ENCODE measurements at places on chromosomes 6 and 20.

DNA sequence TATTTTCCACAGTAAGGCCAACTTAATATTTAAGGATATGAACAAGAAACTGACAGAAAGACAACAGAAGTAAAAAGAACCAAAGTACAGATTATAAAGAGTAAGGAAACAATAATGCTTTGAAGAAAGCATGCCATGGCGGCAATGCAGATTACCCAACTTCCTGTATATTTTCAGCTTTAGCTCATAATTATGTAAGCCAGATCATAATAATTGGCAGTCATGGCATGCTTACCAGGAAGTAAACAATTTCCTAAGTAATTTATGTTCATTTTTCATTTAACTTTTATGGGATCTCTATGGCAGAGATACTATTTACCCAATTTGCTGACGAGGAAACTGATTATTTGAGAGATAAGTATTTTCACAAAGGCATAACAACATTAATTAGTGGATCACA lies 988.7 kb downstream of the HACE1 start:
- no peak for DNase-seq

- no peak for DNase-seq
These were observed 1.9 kb downstream of the MRAP2 start for GRCh38 chr6:84035484-84035883.

DNA sequence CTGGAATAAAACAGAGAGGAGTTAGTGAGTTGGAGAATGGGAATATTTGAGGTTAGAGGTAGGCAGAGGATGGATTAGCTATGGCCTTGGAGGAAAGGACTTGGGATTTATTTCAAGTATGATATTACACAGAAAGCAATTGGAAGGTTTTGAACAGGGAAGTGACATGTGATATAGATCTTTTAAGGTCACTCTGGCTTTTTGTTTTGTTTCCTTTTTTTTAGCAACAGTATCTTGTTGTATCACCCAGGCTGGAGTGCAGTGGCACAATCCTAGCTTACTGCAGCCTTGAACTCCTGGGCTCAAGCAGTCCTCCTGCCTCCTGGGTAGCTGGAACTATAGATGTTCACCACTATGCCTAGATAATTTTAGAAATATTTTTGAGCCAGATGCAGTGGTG lies 190.3 kb downstream of the UTRN start:
- DNase-seq: no peak

DNA sequence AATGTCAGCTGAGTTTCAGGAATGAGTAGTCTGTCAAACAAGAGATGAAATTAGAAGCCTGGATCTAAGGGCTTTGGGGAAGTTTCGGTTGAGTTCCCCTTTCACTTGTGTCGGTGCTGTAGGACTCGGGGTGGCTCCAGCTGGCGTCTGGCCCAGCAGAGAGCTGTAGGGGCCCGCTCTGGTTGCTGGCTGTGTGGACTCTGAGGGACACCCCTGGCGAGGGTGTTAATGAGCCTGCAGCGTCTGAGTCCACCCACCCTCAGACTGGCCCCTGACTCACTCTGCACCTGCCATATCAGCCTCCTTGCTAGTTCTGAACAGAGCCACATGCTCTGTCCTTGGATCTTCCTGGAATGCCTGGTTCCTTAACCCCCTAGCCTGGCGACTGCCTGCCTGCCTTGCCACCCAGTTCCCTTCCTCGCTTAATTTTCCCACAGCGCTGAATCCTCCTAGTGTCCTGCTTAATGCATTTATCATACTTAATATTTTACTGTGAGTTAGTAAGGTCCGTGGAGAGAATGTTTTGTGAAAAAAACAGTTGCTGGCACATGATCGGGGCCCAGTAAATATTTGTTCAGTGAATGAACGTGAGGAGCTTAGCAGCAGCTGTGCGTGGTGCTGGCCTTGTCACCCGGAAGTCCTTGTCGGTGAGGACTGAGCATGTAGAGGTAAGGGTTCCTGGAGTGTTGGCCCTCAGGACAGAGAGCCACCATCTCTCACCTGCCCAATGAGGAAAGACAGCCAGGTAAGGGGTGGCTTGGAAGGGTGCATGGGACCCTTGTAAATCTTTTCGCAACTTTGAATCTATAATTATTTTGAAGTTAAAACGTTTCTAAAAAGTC lies 1.6 kb downstream of the DNAJC5 start:
- no peak for DNase-seq

DNA sequence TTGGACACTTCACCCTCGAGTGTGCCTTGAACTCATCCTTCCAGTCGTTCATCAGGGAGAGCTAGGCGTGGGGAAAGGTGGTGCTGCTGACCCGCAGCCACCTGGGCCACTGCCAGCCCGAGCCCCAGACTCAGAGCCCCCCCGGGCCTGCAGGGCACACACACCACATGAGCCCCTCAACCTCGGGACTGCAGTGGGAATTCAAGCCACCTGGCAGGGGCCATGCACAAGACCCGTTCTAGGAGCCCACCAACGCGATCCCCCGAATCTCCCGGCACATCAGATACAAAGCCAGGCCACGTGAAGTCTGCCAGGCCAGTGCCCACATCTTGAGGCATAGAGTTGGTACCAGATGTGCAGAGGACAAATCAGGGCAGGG lies 2.8 kb downstream of the ZNF512B start:
- no peak for DNase-seq

DNA sequence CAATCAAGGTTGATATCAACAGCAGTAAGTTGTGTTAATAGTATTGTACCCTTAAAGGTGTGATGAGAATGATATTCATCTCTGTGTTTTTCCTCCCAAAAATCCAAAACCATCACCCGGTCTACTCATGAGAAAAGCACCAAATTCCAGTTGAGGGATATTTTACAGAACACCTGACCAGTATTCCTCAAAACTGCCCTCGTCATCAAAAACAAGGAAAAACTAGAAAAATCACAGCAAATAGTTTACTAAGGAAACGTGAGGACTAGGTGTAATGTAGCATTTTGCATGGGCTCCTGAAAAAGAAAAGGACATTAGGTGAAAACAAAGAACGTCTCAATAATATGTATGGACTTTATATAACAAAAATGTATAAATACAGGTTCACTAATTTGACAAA lies 394.4 kb upstream of the NRSN1 start:
- no peak for DNase-seq

- DNase-seq: no peak
These were observed 291.1 kb downstream of the DHX35 start for GRCh38 chr20:39253051-39253755.

DNA sequence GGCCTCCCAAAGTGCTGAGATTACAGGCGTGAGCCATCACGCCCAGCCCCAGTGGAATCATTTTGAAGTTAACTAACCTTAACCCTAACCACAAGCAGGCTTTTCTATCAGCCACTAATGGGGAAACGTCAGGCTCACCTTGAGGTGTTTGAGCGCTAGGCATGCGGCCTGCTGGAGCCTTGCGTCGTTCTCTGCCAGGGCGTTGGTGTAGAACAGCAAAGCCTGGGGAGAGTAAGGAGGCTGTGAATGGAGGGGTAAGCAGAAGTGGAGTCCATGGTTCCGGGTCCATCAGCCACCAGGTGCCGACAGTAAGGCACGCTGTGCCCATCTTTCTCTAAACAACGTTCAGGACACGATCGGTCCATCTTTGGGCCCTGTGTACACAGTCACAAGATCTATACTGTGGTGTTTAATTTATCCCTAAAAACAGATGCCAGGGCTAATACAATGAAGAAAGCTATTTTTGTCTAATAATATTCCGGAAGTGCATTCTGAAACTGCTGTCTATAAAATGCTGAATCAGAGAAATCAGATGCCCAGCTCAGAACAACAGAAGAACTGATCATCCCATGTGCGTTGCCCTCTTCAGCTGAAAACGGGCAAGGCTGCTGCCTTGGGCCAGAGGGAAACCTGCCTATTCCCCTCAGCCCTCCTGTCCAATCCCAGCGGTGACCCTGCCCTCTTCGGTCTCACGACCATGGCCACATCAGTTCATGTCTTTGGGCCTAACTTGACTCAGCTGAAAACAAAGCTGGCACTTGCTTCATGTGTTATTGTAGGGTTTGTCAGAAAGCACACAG lies 79.6 kb downstream of the PTPN1 start:
- no peak for DNase-seq

DNA sequence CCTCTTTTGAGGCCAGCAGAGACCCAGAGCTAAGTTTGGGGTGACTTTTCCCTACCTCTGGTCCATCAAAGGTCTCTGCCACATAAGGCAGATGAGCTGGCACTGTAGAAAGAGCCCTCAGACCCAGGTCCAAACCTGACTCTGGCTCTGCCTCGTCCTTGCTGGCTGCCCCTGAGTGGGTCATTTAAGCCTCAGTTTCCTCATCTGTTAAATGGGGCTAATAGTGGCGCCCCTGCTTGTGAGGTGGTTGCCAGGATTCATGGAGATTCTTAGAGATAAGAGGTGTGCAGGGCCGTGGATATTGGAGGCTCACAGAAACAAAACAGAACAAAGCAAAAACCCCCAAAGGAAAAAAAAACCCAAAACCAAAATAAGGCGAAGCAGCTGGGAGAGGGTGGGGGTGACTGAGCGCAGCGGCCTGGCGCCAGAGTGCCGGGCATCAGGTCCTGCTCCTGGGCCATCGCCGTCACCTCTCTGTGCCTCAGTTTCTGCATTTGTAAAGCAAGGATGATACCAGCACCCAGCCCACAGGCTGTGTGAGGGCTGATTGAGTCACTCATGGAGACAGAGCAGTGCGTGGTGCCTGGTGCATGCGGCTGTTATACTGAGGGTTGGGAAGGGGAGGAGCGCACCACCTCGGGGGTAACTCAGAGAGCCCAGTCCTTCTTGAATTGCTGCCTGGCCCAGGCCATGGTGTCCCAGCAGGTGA lies 133.8 kb upstream of the PTPN1 start:
- no peak for DNase-seq

GRCh38 chr6:76984572-76984971 lies 478.7 kb downstream of the HTR1B start:
- no peak for DNase-seq

GRCh38 chr20:39004508-39004907 lies 42.4 kb downstream of the DHX35 start:
- DNase-seq: peak; percentile 9

DNA sequence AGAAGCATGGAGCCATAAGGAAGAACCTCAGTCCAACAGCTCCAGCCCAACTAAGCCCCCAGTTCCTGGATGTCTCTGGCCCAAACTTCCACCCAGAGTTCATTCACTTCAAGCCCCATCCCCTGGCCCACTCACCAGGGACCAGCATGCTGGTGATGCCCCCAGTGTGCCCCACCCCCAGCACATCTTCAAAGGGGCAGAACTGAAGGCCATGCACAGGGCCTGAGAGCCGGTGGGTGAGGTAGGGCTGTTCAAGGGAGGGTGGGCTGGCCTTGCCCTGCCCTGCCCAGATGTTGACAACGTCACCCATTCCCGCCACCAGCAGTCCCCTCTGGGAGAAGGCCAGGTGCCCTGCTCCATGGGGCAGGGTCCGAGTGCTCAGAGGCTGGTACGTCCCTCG lies 3.6 kb downstream of the B3GALT4 start:
- no peak for DNase-seq

DNA sequence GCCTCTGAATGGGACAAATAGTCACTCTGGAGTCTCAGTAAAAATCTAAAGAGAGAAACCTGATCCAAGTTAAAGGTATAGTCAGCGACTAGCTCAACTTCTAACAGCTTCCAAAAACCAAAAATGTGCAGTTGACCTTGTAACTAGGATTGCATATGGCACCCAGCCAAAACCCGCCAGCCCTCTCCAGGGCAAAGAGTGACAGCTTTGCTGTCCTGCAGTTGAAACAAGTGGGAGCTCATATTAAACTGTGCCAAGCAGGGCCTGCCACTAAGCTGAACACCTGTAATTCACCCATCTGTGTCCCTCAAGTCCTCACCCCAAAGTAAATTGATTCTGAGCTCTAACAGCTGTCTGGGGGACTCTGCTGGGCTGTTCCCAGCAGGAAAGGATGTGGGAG lies 695.3 kb downstream of the MAFB start:
- no peak for DNase-seq

- no peak for DNase-seq
These were observed 93.7 kb upstream of the ATXN1 start for GRCh38 chr6:16854986-16855385.

- peak; percentile 40 for DNase-seq
These were observed 93.3 kb upstream of the RNF24 start for GRCh38 chr20:4108495-4109306.

- no peak for DNase-seq
These were observed 75.4 kb upstream of the ADGRB3 start for GRCh38 chr6:68559716-68560115.

- no peak for DNase-seq
These were observed 4.5 kb downstream of the ENPP3 start for GRCh38 chr6:131641554-131641953.

DNA sequence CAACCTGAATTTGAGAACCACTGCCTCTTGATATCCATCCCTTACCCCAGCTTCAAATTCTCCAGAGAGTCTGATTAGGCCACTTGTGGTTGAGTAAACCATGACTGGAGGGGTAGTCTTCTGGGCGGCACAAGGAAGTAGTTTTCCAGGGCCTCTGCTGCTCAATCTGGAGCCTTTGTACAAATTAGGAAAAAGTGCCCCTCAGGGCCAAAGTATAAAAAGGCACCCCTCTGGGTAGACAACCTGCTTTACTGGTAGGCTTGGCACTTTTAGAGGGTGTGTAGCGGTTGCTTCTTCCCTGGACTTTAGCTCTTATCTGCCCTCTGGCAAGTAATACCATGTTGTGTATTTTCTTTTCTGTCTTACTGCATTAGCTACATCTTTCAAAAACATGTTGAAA lies 32.9 kb upstream of the RPL7L1 start:
- DNase-seq: no peak

GRCh38 chr20:14711652-14712051 lies 374.2 kb upstream of the FLRT3 start:
- DNase-seq: no peak

GRCh38 chr6:106517706-106518105 lies 111.6 kb downstream of the RTN4IP1 start:
- no peak for DNase-seq

- no peak for DNase-seq
These were observed 227.1 kb downstream of the NFATC2 start for GRCh38 chr20:51315390-51315789.

- no peak for DNase-seq
These were observed 40.1 kb downstream of the SOX4 start for GRCh38 chr6:21633511-21634109.

DNA sequence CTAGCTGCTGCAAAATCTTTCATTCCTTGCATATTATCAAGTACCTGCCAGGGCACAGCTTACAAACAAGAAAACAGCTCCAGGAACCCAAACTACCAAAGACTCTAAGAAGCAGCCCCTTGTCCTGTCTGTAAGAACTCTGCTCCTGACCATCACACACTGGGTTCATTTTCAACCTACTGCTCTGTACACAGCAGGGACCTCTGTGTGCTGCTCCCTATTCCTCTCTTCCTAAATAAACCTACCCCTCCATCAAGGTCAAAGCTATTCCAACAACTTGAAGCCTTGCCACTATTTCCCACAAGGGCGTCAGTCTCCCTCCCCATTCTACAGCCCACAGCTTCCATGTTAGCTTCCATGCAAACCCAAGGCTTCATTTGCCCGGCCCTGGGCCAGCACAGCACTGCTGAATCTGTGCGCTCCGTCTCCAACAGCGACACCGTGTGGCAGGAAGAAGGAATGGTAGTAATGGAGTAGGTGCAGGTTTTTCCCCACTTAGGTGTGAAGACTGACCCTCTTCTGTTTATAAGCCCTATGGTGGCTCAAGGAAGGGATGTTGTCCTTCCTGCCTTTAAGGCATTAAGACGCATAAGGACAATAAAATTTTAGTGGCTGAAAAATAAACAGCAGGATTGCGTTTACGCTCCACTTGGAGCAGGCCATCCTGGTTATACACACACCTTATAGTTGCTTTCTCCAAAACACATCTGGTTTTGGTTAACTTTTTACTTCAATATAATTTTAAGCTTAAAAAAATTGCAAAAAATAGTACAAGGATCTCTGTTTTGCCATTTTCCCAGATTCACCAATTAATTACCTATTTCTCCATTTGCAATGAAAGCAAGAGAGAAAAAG lies 115.2 kb upstream of the NXT1 start:
- DNase-seq: no peak

GRCh38 chr6:88872962-88873361 lies 90.5 kb downstream of the RNGTT start:
- no peak for DNase-seq
